ENCODE measurements at places on chromosomes 2 and 18. TPM values are rescaled to one million over a fixed set of nuclear protein-coding genes. Genes with fewer than 3 reads are reported as not detected.

Gene GATA6
- polyA plus RNA-seq: 30.2 TPM

Gene SERPINB13
- polyA plus RNA-seq: not detected

GRCh38 chr2:48600204-48600813 is 17.3 kb upstream of the GTF2A1L start:
- H3K36me3 ChIP-seq: no peaks in the 10 kb centered on the region
- no peaks in the 10 kb centered on the region for H3K27me3 ChIP-seq
- H3K4me3 ChIP-seq: no peak overlapping the region
- H3K4me1 ChIP-seq: no peaks in the 10 kb centered on the region
- no peak for DNase-seq

DNA sequence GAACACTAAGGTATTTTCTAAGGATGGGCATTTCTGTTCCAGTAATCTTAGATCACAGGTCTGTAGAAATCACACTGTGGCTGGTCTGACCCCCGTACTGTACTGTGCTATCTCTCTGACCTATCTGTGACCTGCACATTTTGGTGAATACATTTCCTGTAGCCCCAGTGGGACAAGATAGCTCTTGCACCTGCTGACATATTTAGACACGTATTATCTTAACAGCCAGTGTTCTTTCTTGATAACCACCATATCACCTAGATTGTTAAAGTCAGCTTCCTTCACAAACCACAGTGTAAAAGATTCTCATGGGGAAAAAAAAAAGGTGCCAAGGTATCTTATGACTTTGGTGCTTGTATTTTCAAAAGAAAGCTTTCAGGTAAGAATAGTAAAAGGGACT is 39.8 kb upstream of the TMEM247 start:
- no peaks in the 10 kb centered on the region for H3K4me1 ChIP-seq
- no peaks in the 10 kb centered on the region for H3K36me3 ChIP-seq
- no peaks in the 10 kb centered on the region for H3K27me3 ChIP-seq

- no peak overlapping the region for H3K4me3 ChIP-seq
- H3K27me3 ChIP-seq: no peaks in the 10 kb centered on the region
- no peak overlapping the region for H3K27ac ChIP-seq
- H3K4me1 ChIP-seq: no peaks in the 10 kb centered on the region
These were observed 335.0 kb upstream of the ID2 start for GRCh38 chr2:8346706-8347430.

GRCh38 chr2:110115291-110116032 is at the start of gene MALL:
MALL (minus strand) TSS chr2:110115822; CDS start chr2:110115792, 30 bp downstream.
- no peak for DNase-seq
- H3K27me3 ChIP-seq: no peaks in the 10 kb centered on the region
- peak within 1 kb of the TSS; percentile 30 for H3K4me3 ChIP-seq
- H3K36me3 ChIP-seq: no peaks in the 10 kb centered on the region

DNA sequence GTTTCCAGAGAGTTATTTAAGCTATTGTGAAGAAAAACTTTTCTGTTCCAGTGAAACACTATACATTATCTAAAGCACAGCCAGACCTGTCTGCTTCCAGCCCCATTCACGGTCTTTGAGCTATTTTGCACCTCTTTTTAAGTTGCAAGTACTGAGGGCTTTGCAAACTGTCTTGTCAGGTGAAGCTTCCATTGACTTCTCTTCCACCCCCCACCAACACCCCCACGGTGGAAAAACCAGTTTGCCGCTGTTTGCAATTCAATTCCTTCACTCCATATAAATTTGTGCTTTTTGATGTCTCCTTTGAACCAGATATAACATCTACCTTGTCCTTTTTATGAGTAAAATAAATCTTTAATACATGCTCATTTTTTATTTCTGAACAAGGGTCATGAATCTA is 15.7 kb downstream of the B3GNT7 start:
- H3K4me3 ChIP-seq: no peak overlapping the region
- no peaks in the 10 kb centered on the region for H3K27me3 ChIP-seq
- DNase-seq: no peak
- H3K36me3 ChIP-seq: no peaks in the 10 kb centered on the region

DNA sequence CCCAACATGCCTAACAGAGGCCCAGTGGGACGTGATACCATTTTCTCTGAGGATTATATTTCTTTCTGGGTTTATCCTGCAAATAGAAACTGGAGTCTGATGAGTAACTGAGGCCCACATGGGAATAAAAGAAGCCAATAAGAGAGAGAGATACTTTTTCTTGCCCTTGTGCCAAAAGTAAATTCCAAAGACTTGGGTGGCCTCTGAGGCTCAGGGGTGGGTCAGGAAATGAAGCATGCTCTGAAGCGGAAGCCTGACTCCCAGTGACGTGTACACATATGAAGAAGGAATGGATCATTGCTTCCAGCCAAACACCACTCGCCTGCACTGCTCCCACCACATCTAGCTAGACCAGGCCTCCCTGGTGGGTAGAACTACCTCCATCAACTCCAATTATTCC is 273.6 kb upstream of the NCKAP5 start:
- no peak for DNase-seq
- H3K4me3 ChIP-seq: no peak overlapping the region
- H3K4me1 ChIP-seq: no peaks in the 10 kb centered on the region
- no peak overlapping the region for H3K27ac ChIP-seq
- H3K27me3 ChIP-seq: no peaks in the 10 kb centered on the region

- H3K27ac ChIP-seq: no peak overlapping the region
- H3K36me3 ChIP-seq: no peaks in the 10 kb centered on the region
- H3K27me3 ChIP-seq: no peaks in the 10 kb centered on the region
- no peak for DNase-seq
These were observed 29.0 kb downstream of the LGALSL start for GRCh38 chr2:64482765-64483504.

DNA sequence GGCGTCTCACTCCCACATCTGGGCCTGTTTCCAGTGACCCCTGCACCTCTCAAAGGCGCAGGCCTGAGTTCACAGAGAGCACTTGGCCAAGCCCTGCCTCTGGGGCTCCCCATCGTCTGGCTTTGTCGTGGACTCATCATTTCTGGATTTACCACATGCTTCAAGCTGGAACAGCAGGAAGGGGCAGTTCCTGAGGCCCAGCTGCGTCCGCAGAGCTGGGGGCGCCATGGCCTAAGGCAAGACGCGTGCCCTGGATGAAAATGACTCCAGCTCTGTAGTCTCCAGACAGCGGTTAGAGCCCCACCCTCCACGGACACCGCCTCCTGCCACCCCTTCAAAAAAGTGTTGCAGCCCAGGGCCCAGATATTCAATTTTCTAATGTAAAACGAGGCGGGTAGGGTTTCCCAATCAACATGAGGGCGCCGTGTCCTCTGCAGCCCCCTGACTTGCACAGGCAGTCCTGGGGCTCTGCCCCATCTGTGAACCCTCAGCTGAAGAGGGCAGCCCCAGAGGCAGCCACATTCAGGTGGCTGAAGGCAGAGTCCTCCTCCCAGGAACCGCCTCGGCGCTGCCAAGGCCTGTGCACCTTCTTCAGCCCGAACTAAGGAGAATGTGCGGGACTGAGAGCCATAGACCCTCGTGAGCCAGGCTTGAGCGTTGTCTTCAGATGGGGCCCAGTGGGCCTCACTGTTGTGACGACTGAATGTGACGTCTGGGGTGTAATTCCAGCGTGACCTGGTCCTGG is 85.5 kb downstream of the NFATC1 start:
- H3K27me3 ChIP-seq: no peaks in the 10 kb centered on the region
- no peak overlapping the region for H3K4me3 ChIP-seq
- H3K4me1 ChIP-seq: peaks cover 9% of the 10 kb centered on the region
- H3K36me3 ChIP-seq: no peaks in the 10 kb centered on the region
